ENCODE measurements at places on chromosomes 4 and X.

DNA sequence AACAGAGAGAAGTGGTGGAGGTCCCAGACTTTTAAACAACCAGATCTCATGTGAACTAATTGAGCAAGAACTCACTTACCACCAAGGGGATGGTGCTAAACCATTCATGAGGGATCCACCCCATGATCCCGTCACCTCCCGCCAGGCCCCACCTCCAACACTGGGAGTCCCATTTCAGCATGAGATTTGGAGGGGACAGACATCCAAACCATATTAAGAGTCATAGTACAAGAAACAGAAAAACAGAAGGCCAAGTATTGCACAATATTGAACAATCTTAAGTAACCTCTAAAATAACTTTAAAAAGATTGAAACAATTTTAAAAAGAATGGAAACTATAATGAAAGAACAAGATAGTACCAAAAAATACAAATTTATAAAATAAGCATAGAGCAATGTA is 110.0 kb downstream of the CBR4 start:
- no peak for DNase-seq

DNA sequence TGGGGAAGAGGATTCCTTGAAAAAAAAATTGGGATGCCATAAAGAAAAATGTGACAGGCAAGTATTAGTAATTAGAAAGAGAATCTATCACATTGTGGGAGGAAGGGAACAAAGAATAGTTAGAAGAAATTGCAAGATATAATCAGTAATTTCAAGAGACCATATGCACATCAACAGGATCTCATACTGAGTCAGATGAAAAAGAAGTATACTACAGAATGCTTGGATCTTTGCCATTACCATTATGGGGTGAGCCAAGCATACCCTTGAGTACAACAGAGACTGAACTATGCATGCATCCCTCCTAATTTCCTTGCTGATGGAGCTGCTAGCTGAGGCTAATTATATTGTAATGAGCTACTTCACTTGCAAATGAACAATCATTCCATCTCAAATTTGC is 287.6 kb downstream of the PAPSS1 start:
- no peak for DNase-seq

GRCh38 chr4:100907465-100908454 is 389.9 kb upstream of the EMCN start:
- no peak for DNase-seq

DNA sequence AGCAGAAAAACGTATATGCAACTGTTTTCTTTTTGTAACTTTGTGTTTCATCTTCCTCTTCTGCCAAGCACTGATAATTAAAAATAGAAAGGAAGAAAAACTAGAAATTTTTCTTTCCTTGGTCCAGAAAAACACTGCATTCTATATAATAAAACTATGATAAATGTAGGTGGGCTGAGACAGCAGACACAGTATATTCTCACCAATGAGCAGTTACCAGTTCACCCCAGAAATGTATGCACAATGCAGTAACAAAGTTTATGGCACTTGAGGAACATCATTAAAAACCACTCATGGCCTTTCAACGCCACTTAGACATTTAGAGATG is 79.4 kb downstream of the FAT1 start:
- no peak for DNase-seq

- no peak for DNase-seq
Measured at GRCh38 chrX:120015145-120016067, 62.1 kb downstream of the RHOXF2B start.

- no peak for DNase-seq
Measured at GRCh38 chrX:72395237-72395636, 89.5 kb upstream of the CITED1 start.

- DNase-seq, result no peak
Measured at GRCh38 chrX:100696699-100697351, 35.1 kb downstream of the SYTL4 start.

DNA sequence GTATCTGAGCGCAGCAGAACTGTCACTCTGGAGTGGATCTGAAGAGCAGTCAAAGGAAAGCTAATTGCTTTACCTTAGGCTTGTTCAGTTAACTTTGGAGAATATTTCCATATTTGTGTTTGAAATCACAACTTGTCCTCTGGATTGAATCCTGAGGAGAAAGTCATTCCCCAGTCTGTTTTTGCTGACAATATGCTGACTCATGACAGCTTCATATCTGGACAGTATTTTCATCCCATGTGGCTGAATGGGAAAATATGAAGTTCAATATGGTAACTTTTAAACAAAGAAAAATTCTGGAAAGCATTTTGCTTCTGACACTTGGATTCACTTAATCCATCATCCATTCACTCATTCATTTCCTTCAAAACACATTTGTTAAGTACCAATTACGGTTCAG is 46.3 kb upstream of the MAGEC3 start:
- no peak for DNase-seq

- DNase-seq, result no peak
Measured at GRCh38 chr4:1885414-1885813, 14.2 kb downstream of the NSD2 start.

DNA sequence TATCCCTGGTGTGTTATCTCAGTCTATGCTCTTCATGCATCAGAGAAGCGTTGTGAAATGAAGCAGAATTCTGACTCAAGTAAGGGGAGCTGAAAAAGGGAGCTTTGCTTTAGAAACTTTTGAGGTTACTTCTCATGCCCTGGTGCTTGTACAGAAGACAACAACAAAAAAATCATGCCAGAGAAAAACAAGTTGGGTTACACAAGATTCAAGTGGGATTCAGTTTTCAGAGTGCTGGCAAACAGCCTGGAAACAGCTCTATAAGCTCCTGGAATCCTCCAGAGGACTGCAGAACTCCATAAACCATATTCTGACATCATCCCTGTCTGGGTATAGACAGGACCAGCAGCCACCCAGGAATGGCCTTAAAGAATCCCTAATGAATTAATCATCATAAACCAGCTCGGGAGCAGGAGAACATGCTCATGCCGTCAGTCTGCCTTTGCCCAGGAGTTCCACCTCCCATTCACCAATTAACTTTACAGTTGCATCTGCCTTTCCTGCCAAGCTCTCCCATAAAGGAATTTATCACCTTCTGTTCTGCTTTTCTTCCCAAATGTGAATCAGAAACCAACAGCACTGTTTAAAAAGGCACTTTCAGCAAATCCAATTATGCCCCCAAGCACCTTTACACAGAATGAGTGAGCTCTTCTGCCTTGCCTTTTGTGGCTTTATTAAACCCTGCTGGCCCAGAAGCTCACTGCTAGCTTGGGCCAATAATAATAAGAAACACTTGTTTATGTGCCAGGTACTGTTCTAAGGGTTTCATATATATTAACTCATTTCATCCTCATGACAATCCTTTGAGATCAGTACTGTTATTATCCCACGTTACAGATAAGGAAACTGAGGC is 54.5 kb upstream of the FBXW7 start:
- peak; percentile 48 for DNase-seq

- DNase-seq, result no peak
Measured at GRCh38 chrX:63746715-63747114, 38.3 kb downstream of the ARHGEF9 start.

- DNase-seq, result no peak
Measured at GRCh38 chrX:143437439-143437838, 79.8 kb downstream of the SPANXN3 start.

- DNase-seq, result peak; percentile 47
Measured at GRCh38 chrX:48972220-48973164, 848 bp upstream of the KCND1 start.

DNA sequence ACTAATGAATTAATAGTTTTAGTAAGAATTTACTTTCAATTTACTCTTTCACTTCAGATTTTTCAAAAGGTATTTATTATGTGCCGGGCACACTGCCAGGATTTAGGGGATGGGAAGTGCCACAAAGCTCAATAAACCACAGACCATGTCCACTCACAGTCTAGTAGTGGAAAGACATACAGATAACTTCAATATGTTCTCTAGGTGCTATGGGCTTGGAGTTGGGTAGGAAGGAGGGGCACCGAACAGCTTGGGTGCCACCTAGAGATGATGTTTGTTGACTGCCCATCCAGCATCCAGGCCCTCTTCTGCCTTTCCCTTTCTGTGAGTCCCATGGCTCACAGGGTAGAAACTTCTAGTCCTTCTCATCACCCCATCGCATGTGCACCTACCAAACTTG is 17.8 kb downstream of the MFAP3L start:
- no peak for DNase-seq

DNA sequence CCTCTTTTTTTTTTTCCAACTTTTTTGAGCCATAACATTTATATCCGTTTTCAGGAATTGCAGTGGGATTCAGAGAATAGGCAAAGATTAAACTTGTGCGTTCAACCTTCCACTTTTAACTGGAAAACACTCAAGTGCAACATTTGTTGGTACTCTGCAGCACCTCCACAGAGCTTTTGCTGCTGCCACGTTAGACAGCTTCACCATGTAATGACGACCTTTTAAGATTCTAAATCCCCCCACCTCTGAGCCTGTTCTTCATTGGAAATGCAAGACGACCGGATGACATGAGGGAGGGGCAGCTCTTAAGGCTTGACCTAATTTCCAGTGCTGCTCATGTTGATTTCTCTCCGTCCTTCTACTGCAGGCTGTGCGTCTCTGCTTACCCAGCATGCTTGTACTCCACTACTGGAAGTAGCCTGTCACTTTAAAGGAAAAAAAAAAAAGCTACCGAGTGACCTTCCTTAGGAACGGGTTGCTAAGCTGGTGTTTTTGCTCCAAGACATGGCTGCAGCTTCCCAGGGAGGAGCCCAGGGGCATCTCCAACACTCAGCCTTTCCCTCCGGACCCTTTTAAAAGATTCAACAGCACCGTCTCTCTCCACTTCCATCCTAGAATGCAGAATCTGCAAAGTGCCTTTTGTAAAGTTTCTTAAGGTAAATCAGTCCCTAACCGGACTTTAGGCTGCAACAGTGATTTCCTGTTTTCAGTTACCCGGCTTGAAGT is at the start of gene CC2D2A:
CC2D2A (plus strand) TSS at position 481 of the 726 bp plus-strand sequence. CDS start 6,051 bp downstream, outside the sequence.
- DNase-seq, result no peak

DNA sequence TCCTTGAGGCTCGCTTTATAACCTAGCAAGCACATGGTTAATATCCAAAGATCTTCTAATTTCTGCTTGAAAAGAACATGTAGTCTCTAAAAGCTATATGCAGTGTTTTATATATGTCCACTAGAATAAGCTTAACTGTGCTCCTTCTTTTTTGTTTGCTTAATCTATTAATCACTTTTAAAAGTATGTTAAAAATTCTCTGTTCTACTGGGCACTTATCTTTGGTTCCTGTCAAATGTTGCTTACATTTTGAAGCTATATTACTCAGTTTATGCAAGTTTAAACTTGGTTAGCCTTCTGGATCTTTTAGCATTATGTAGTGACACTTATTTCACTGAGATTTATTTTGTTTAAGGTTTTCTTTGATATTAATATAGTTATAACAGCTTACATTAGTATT is 32.5 kb downstream of the MAOA start:
- DNase-seq, result no peak

- DNase-seq, result no peak
Measured at GRCh38 chrX:124257924-124258702, 74.3 kb upstream of the TEX13D start.

GRCh38 chr4:137420901-137421396 is 111.3 kb downstream of the PCDH18 start:
- no peak for DNase-seq

DNA sequence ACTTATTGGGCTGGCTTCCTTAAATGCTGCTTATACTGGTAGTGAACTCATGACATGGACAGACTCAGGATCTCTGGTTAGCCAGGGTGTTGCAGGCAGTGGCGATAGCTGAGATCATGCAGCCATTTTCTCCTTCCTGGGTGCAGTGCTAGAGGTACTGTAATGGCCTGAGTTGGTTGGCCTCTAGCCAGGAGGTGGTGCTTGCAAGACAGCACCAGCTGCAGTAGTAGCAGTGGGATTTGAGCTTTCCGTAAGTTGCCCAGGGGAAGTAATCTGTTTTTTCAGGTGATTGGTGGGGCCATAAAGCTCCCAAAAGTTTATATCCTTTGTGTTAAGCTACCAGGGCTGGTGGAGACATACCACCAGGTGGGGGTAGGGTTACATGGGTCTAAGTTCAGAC is 45.1 kb upstream of the AADAT start:
- DNase-seq, result no peak

- DNase-seq, result no peak
Measured at GRCh38 chr4:81629366-81629765, 157.7 kb upstream of the RASGEF1B start.

DNA sequence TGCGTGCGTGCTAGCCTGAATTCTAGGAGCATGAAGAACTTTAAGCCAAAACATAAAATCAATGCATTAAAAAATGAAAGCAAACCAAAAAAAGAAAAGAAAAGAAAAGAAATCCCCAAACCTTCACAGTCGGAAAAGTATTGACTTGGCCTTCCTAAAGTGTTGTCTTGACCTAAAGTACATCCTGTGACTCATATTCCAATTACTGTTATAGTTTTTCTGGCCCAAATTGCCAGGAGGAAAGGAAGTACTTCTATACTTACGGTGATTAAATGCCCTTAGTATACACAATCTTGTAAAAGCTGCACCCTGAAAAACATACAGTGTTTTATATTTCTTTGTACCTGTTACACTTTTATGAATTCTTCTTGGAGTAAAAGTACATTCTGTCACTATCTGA is 512.8 kb downstream of the ANKRD50 start:
- DNase-seq, result no peak

GRCh38 chr4:80186676-80187075 is 10.6 kb upstream of the PRDM8 start:
- DNase-seq, result no peak

DNA sequence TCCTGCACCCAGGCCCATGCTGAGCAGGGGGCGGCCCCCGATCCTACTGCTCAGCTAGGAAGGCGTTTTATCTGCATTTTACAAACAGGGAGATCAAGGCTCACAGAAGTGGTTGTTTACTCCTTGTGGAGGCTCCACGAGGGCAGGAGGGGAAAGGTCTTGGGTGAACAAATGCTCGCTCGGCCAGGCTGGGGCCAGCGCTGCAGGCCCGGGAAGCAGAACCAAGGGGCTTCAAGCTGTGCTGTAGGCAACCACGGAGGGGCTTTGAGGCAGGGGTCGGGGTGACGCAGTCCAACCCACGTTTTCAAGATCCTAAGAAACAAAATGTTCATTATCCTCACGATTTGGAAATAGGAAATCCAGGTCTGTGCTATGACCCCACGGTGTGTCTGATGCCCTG is 125.8 kb downstream of the HMX1 start:
- no peak for DNase-seq

DNA sequence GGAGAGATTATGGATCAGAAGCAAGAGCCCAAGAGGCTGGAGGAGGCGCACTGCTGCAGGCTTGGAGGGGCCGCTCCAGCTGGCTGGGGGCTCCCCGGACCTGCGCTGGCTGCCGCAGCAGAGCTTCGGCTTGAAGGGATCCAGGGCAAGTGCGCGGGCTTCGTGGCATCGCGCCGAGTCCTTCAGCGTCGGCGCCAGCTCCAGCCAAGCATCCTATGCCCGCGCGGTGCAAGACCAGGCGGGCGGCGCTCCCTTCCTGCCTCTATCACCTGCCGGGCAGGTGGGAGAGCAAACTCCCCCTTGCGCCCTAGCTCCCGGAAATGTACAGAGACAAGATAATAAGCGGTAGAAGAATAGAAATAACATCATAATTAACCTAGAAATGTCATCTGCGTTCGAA is 10.5 kb upstream of the UCP1 start:
- no peak for DNase-seq

GRCh38 chr4:139908636-139909437 is 243.2 kb downstream of the MGST2 start:
- no peak for DNase-seq

- DNase-seq, result no peak
Measured at GRCh38 chr4:84058201-84058600, 440.9 kb downstream of the NKX6-1 start.
